ENCODE measurements at places on chromosomes 13 and 19.

DNA sequence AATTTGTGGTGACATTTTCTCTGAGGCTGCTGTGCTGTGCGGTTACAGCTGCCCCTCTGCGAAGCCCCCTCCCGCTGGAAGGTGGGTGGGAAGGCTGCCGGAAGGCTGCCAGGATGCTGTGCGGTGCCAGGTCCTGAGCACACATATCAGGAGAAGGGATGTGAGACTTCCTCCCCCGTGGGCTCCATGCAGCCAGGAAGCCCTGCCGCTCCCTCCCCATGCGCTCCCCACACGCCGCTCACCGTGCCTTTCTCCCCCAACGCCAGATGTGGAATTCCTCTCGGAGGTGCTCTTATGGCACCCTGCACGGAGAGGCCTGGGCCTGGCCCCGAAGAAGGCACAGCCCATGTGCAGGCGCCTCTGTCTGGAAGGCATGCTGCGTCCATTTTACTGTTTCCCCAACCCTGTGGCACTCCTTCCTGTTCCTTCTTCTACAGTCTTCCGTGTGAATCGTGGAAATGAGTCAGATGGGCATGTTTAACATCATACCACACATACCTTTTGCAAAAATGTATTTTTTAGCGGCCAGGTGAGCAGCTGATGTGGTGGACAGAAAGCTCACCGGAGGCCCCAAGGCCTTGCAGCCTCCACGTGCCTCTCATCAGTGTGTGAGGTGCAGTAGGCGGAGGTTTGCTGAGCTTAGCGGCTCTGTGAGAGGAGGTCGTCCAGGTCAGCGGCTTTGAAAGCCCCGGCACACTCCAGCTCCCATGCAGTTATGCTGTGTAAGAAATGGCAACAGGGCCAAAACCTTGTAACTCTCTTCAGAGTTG lies 88.0 kb downstream of the ATP11A start:
- no peak for DNase-seq

DNA sequence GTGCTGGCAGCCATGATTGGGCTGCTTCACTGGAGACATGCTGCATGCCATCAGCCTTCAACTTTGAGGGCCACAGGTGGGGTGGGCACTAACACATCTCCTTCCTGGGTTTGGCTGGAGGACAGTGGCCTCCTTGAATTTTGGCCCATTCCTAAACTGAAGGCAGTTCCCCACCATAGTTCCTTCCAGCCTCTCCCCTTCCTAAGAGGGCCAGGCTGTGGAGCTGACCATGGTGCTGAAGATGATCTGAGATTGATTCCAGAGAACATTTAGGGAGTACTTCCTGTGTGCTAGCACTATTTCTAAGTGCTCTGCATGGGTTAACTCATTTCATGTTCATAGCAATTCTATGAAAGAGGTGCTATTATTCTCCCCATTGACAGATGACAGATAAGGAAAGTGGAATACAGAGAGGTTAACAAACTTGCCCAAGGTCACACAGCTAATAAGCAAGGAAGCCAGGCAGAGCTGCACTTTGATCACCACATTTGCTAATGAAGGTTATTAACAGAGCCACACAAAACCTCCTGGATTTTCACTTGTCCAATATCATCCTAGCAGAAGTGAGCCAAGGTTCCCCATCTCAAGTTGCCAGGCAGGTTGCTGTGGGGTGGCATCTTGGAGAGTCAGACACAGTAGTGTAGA lies 175.3 kb downstream of the ZIC5 start:
- DNase-seq: no peak

- no peak for DNase-seq
Measured at GRCh38 chr19:39389631-39390414, 1.1 kb downstream of the PAF1 start.

- DNase-seq: no peak
Measured at GRCh38 chr13:42333613-42334328, 61.8 kb downstream of the AKAP11 start.

DNA sequence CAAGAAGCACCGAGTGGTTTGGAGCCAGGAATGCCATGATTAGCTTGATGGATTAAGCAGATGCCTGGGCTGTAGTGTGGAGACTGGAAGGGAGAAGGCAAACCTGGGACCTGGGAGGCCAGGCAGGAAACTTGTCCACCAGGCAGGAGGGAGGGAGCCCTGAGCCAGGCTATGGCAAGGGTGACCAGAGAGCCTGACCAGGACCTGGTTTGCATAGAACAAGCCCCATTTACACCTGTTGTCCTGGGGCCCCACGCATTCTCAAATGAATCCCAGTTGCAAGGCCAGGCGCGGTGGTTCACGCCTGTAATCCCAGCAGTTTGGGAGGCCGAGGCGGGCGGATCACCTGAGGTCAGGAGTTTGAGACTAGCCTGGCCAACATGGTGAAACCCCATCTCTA lies 50.2 kb upstream of the LATS2 start:
- DNase-seq: no peak

DNA sequence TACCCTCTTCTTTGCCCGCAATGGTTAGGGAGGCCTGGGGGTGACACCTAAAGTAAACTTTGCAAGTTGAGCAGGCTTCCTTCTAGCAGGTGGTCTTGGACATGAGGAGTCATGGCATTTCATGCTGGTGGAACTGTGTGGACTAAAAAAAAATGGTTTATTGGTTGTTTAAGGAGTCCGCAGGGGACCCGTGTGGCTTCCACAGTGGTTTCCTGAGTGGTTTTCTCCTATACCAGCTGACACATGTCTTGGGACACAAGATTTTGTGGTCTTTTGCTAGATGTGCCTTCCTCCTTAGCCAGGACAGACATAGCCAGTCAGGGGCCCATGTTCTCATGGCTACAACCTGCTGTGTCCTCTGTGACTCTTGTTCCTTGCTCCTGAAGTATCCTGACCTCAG lies 1.5 kb downstream of the ZNF543 start:
- DNase-seq: no peak

GRCh38 chr19:3977242-3978143 lies 6.6 kb upstream of the DAPK3 start:
- DNase-seq: no peak

- DNase-seq: no peak
Measured at GRCh38 chr13:49938314-49938713, 2.2 kb upstream of the SPRYD7 start.

- DNase-seq: no peak
Measured at GRCh38 chr13:28584873-28585381, 74.0 kb upstream of the POMP start.

Data from stimulated activated CD8-positive, alpha-beta memory T cell treated with anti-CD3 and anti-CD28 coated beads, Interleukin-4, amount 100 ng/mL, for 1 hour (primary cell).